ENCODE measurements at places on chromosomes 6 and 20. TPM values are rescaled to one million over a fixed set of nuclear protein-coding genes. Genes with fewer than 3 reads are reported as not detected.

- DNase-seq = no peak
Observed at GRCh38 chr6:128432394-128432793, 88.0 kb downstream of the PTPRK start.

DNA sequence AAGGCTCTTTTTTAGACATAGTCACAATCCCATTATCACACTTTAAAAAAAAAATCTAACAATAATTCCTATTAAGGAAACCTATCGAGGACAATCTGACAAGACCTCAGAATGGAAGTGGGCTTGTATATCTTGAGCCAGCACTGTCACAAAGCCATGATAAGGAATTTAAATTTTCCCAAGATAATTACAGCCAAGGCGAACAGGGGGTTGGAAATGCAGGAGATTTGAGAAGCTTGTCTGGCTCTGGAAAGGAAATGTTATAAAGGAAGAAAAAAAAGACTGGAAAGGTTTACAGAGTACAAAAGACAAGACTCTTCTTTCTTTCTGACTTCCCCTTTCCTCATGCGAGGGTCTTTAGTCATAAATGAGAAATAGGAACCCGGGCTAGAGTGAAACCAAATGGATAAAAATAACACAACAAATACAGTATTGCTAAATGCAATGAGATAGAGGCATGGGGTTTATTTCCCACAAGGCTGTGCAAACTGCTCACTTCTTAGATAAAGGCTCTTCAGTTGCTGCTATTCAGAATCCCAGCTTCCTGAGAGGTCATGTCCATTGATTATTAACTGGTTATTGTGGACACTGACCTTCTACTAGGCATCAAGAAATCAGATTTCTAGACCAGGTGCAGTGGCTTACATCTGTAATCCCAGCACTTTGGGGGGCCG lies 13.4 kb upstream of the GHRH start:
- no peak for DNase-seq

Gene PEX3
- total RNA-seq = 14.2 TPM

Gene SRSF12
- not detected for total RNA-seq

DNA sequence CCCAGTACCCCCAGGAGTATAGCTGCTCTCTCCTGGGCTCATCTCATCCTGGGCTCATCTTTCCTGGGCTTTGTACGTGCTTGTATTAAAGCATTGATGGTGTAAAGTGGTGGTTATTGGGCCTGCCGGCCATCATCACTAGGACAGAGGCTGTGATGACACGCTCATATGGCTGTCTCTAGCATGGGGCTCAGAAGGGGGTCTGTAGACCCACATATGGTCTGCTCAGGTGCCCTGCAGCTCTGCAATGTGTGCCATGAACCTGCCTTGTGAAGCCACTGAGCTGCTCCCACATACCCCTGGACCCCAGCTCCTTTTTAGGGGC lies 143.4 kb downstream of the CDC5L start:
- no peak for DNase-seq

Gene SF3B5
- 105 TPM for total RNA-seq

DNA sequence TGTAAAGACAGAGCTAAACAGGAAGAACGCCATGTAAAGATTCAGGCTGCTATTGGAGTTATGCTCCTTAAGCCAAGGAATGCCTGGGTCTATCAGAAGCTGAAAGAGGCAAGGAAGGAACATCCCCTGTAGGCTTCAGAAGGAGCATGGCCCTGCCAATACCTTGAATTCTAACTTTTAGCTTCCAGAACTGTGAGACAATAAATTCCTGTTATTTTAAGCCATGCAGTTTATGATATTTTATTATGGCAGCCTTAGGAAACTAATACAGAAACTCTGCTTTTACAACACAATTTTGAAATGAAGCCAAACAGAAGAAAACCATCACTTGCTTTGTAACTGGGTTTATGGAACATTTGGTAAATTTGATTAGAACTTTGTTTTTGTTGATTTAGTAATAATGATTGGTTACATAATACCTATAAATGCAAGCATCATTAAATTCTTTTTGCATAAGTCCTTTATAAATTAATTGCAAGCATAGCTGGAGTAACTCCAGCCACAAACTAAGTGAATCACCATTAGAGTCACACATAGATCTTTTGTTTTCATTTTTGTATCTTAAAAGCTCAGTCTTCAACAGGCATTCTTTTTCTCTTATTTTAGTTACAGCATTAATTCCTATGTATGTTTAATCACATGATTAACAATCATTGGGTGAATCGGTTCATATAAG lies 33.5 kb upstream of the TSPYL1 start:
- no peak for DNase-seq
